Trophoblast cell (in vitro differentiated cells and primary cell): ENCODE measurements at places on chromosomes 5 and 9.
A peak's percentile ranks its signal among the peaks of the same experiment; 100 is the strongest.

GRCh38 chr5:178477802-178478201 is 112.4 kb downstream of the COL23A1 start:
- DNase-seq, result no peak
- no peaks in the 10 kb centered on the region for H3K27me3 ChIP-seq
- no peaks in the 10 kb centered on the region for H3K36me3 ChIP-seq
- H3K4me1 ChIP-seq, result peaks cover 2% of the 10 kb centered on the region
- H3K27ac ChIP-seq, result no peak overlapping the region

DNA sequence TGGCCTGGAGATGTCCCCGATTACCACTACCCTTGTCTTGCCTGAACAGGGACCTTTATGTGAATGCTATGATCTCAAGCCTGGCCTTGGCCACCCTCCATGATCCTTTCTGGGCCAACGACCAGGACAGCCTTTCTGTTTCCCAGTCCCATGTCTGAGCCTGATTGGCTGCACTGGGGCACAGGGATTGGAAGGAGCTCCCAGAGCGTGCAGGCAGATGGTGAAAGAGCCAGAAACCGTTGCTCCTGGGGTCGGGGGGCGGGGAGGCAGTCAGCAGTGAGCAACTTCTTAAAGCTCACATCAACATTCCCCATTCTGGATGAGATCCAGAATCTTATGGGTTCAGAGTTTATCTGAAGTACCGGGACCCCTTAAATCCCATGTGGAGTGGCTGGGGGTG is 84.4 kb downstream of the INSYN2B start:
- no peak overlapping the region for H3K4me3 ChIP-seq
- H3K27me3 ChIP-seq, result no peaks in the 10 kb centered on the region
- no peak for DNase-seq
- H3K36me3 ChIP-seq, result no peaks in the 10 kb centered on the region
- H3K27ac ChIP-seq, result no peak overlapping the region
- H3K4me1 ChIP-seq, result no peaks in the 10 kb centered on the region

DNA sequence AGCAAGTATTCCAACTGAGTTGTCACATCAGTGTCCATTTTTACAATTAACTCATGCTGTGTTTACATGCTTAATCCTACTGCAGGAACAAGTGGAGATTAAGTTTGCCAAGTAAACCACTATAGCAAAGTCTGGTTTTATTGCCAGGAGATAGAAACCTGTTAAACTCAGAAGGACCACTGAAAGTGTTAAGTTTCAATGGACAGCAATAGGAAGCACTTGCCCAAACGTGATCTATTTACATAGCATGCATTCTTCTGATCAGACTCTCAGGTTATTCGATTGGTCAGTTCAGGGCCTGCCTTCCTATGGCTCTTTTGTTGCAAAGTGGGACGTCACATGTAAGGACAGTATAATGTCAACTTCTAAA is 28.0 kb upstream of the IFNK start:
- no peak overlapping the region for H3K4me3 ChIP-seq
- no peaks in the 10 kb centered on the region for H3K27me3 ChIP-seq
- no peak for DNase-seq

GRCh38 chr5:125197321-125197720 is 450.9 kb upstream of the ZNF608 start:
- DNase-seq, result no peak
- no peak overlapping the region for H3K27ac ChIP-seq
- no peaks in the 10 kb centered on the region for H3K4me1 ChIP-seq
- no peak overlapping the region for H3K4me3 ChIP-seq
- H3K36me3 ChIP-seq, result no peaks in the 10 kb centered on the region

- peak; percentile 30 for DNase-seq
- H3K4me1 ChIP-seq, result no peaks in the 10 kb centered on the region
- H3K27me3 ChIP-seq, result no peaks in the 10 kb centered on the region
- no peaks in the 10 kb centered on the region for H3K36me3 ChIP-seq
Observed at GRCh38 chr9:78044886-78045285, 13.3 kb upstream of the GNAQ start.

DNA sequence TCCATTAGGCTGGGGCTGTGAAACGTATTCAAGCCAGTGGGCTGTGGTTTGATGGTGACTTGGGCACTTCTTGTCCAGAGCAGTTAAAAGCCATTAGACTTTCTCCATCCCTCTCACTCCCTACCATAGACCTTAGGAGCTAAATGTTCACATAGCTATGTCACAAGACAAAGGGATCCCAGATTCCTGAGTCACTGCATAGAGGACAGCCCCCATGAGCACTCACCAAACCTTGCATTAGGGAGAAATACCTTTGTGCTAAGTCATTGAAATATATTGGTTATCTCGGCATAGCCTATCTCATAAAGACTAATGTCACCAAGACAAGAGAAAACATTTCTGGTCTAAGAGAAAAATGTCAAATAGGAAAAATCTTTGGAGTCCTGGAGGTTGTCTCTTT is 104.3 kb downstream of the TRPM6 start:
- H3K4me1 ChIP-seq, result no peaks in the 10 kb centered on the region
- H3K27ac ChIP-seq, result no peak overlapping the region
- H3K36me3 ChIP-seq, result no peaks in the 10 kb centered on the region
- no peak overlapping the region for H3K4me3 ChIP-seq
- DNase-seq, result peak; percentile 73

GRCh38 chr5:174140452-174141020 is 95.0 kb downstream of the NSG2 start:
- H3K36me3 ChIP-seq, result no peaks in the 10 kb centered on the region
- DNase-seq, result no peak
- H3K27me3 ChIP-seq, result no peaks in the 10 kb centered on the region
- no peak overlapping the region for H3K4me3 ChIP-seq
- no peak overlapping the region for H3K27ac ChIP-seq

DNA sequence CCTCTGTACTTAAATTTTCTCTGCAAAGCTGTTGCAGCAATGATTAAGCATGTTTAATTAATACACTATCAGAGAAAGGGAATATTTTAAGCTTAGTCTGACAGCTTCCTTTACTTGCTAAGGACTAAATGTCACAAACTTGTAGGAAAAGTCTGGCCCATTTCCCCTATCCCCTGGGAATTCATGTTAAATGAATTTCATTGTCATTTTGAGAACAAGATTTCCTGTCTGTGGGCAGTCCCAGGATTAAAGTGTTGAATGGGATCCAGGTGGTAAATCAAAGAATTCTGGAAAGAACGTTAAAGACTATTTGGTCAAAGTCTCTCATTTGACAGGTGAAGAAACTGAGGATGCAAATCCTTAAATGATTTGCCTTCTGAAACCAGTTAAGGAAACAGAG is 214.8 kb downstream of the MPDZ start:
- no peak overlapping the region for H3K27ac ChIP-seq
- no peaks in the 10 kb centered on the region for H3K36me3 ChIP-seq
- no peaks in the 10 kb centered on the region for H3K4me1 ChIP-seq
- H3K4me3 ChIP-seq, result no peak overlapping the region
- no peak for DNase-seq
- no peaks in the 10 kb centered on the region for H3K27me3 ChIP-seq

- no peaks in the 10 kb centered on the region for H3K36me3 ChIP-seq
- H3K27ac ChIP-seq, result no peak overlapping the region
- H3K4me3 ChIP-seq, result no peak overlapping the region
- peak; percentile 31 for DNase-seq
- H3K27me3 ChIP-seq, result no peaks in the 10 kb centered on the region
Observed at GRCh38 chr9:74800226-74800625, 87.5 kb downstream of the TRPM6 start.

DNA sequence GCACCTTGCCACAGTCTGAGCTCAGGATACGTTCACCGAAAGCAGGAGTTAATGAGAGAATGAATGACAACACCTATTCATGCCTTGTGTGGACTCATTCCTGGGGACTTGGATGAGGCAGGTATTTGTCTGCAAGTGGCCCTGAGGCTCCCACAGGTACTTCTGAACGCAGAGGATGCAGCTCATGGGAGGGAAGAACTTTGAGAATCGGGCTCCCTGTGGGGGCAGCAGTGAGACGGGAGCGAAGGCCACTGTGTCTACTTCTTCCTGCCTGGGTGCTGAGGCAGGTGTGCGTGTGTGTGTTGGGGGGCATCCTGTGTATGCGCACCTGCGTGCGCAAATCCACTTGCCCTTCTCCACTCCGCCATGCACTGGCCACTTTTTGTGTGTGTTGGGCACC is 42.2 kb downstream of the PTPN3 start:
- no peak overlapping the region for H3K27ac ChIP-seq
- H3K36me3 ChIP-seq, result no peaks in the 10 kb centered on the region
- no peak overlapping the region for H3K4me3 ChIP-seq
- H3K27me3 ChIP-seq, result no peaks in the 10 kb centered on the region

GRCh38 chr5:109034306-109034705 is 286.6 kb downstream of the FER start:
- H3K27ac ChIP-seq, result no peak overlapping the region
- no peaks in the 10 kb centered on the region for H3K36me3 ChIP-seq
- no peak for DNase-seq

GRCh38 chr5:171462928-171463861 is 43.7 kb downstream of the FGF18 start:
- no peaks in the 10 kb centered on the region for H3K4me1 ChIP-seq
- H3K36me3 ChIP-seq, result no peaks in the 10 kb centered on the region
- no peak for DNase-seq

DNA sequence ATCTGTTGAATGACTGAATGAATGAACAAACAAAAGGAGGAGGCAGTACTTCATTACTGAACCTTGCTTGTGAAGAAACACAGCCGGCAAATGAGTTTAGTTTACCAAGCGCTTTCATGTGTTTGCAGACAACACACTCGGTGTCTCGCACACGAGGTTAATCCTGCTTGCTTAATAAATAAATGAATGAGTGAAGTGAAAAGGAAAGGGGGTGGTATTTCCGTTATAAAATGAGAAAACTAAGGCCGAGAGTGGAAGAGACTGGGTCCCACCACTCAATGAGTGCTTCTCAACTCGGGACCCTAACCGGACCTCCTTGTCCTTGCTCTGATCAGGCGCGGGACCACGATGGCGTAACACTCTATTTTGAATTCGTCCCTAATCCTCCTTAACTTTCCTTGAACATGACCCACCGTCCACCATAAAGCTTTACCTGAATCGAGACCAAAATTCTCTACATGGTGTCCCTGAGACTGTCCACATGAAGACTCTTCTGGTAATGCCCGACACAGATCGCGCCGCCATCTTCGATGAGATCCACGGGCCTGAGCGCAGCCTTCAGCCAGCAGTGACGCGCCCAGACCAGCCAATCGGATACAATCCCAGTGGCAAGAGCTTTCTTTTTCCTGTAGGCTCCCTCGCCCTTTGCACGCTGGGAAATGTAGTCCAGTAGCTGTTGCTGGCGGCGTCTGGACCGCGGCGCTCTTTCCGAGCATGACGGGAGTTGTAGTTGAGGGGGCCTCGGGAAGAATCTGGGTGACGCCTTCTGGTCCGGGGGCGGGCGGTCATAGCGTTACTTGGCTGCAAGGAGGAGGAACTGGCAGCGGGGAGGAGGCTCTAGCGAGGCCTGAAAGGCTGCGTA is at the start of the genes MRPL50 and ZNF189:
Gene MRPL50, minus strand, starts transcription at position 551 of the 862 bp plus-strand sequence. Its CDS starts 26 bp downstream, at position 525.
Gene ZNF189, plus strand, starts transcription at position 784 of the 862 bp plus-strand sequence. CDS start 306 bp downstream, outside the sequence.
- H3K4me1 ChIP-seq, result no peaks in the 10 kb centered on the region
- H3K36me3 ChIP-seq, result peaks cover 8% of the 10 kb centered on the region
- peak; percentile 97 for DNase-seq

- no peaks in the 10 kb centered on the region for H3K4me1 ChIP-seq
- H3K36me3 ChIP-seq, result no peaks in the 10 kb centered on the region
- no peaks in the 10 kb centered on the region for H3K27me3 ChIP-seq
- no peak overlapping the region for H3K27ac ChIP-seq
- DNase-seq, result no peak
Observed at GRCh38 chr5:123294544-123294943, 128.7 kb downstream of the CEP120 start.

DNA sequence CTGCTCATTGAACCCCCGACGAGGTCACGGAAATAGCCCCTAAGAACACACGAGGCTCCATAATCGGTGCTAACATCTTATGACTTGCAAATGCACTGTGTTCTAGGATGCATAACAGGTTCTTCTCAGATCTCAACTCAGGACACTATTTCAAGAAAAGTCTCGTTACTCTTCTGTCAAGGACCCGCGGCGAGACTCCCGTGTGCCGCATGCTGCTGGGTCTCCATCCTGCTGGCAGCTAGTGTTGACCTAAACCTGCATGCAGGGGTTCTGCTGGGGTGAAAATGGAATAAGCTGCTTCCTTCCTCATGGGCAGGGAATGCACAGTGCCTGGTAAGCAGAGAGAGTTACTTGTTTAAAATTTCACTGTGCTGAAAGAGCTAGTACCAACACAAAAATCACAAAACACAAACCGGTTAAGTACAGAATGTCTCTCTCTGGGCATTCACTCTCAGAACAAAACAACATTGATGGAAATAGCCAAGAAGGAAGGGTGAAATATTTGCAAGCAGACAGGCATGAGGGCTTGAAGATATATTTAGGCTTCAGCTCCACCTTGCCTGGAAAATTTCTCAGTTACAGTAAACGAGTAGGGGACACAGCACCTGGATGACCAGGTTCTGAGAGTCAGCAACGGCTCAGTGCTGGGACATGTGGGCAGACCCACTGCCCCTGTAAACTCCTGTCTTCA is 416.5 kb downstream of the GADD45G start:
- H3K27me3 ChIP-seq, result no peaks in the 10 kb centered on the region
- no peak for DNase-seq
- H3K27ac ChIP-seq, result no peak overlapping the region
- no peak overlapping the region for H3K4me3 ChIP-seq
- H3K36me3 ChIP-seq, result no peaks in the 10 kb centered on the region

- no peaks in the 10 kb centered on the region for H3K36me3 ChIP-seq
- no peak overlapping the region for H3K27ac ChIP-seq
- no peak overlapping the region for H3K4me3 ChIP-seq
- no peak for DNase-seq
- H3K4me1 ChIP-seq, result no peaks in the 10 kb centered on the region
Observed at GRCh38 chr5:149857499-149857898, 87.1 kb downstream of the PDE6A start.

GRCh38 chr9:72407114-72407513 is 42.1 kb upstream of the ZFAND5 start:
- DNase-seq, result no peak
- H3K36me3 ChIP-seq, result no peaks in the 10 kb centered on the region
- no peaks in the 10 kb centered on the region for H3K4me1 ChIP-seq
- no peak overlapping the region for H3K4me3 ChIP-seq

GRCh38 chr5:153043886-153044285 is 446.6 kb upstream of the GRIA1 start:
- H3K27ac ChIP-seq, result no peak overlapping the region
- H3K27me3 ChIP-seq, result no peaks in the 10 kb centered on the region
- no peak overlapping the region for H3K4me3 ChIP-seq
- peak; percentile 81 for DNase-seq

DNA sequence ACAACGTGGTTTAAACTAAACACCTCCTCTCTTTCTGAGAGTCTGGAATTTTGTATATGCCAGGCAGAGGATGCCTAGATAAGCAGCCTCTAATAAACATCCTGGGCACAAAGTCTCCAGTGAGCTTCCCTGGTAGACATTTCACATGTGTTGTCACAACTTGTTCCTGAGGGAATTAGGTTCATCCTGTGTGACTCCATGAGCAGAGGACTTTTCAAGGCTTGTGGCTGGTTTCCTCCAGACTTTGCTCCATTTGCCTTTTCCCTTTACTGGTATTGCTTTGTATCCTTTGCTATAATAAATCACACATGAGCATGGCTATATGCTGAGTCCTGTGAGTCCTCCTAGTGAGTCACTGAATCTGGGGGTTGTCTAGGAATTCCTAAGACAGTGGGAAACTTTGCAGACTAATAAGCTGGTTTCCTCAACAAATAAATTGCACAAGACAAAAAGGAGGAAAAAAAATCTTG is 77.4 kb downstream of the NR2F1-AS1 start:
- H3K4me1 ChIP-seq, result no peaks in the 10 kb centered on the region
- H3K36me3 ChIP-seq, result no peaks in the 10 kb centered on the region
- DNase-seq, result no peak
- no peaks in the 10 kb centered on the region for H3K27me3 ChIP-seq

- no peaks in the 10 kb centered on the region for H3K4me1 ChIP-seq
- DNase-seq, result peak; percentile 82
- no peak overlapping the region for H3K27ac ChIP-seq
- peaks cover 89% of the 10 kb centered on the region for H3K36me3 ChIP-seq
Observed at GRCh38 chr9:34252670-34253459, 74.0 kb downstream of the UBAP1 start.
